ENCODE measurements at places on chromosomes 4 and X. TPM values are rescaled to one million over a fixed set of nuclear protein-coding genes. Genes with fewer than 3 reads are reported as not detected.

Gene PF4V1
- not detected for total RNA-seq

- DNase-seq = no peak
Measured at GRCh38 chr4:174071595-174071994, 211.9 kb downstream of the FBXO8 start.

DNA sequence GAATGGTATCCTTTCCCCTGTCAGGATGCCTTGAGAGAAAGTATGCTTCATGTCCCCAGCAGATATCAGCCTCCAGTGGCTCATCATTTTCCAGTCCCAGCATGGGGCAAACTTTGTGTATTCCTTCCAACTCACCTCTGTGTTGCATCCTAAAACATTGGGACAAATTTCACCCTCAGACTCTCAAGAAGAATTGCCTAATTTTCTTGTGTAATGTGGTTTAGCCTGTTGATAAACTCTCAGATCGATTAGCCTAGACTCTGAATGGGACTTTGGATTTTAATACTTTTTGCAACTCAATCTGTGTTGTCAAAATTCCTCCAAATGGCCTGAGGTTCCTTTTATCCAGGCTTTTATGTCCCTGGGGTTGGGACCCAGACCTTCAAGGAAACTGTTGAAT, 805.3 kb downstream of the C4orf33 start:
- DNase-seq = no peak

DNA sequence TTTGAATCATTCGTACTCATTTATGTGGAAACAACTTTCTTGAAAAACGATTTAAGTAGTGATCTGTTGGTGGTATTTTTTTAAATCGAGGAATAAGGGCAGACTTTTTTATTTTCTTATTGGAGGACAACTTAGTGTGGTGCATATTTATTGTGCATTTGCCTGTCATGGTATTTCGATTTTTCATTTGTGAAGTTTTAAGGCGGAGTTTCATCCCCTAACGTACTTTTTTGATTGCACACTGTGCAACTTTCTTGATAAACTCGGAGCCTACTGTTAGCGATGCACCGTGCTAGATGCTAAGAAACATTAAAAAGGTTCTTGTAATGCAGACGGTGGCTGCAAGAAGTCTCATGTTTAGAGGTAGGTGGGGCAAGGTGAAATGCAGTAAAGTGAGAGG, 1.4 kb downstream of the ZFX start:
- no peak for DNase-seq

GRCh38 chrX:53073115-53073586, 9.0 kb upstream of the TSPYL2 start:
- no peak for DNase-seq

- peak; percentile 18 for DNase-seq
Measured at GRCh38 chrX:23008431-23009099, 8.8 kb downstream of the DDX53 start.

Gene RS1
- not detected for total RNA-seq

GRCh38 chr4:43776371-43776770, 672.2 kb downstream of the KCTD8 start:
- no peak for DNase-seq

DNA sequence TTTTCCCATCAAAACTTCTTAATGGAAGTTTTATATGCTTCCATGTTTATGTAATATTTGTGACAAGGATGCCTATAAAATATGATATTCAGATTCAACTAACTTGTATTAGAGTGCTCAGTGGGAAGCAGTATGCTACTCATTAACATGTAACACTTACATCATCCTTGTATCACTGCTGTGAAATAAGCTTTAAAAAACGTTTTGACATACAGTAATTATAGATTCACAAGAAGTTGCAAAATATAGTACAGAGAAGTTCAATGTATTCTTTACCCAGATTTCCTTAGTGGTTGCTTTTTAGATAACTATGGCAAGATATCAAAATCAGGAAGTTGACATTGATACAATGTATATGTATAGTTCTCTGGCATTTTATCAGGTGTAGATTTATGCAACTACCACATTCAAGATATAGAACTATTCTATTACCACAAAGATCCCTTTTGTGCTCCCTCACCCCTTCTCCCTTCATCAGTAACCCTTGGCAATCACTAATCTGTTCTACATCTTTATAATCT, 56.3 kb downstream of the DTHD1 start:
- no peak for DNase-seq

DNA sequence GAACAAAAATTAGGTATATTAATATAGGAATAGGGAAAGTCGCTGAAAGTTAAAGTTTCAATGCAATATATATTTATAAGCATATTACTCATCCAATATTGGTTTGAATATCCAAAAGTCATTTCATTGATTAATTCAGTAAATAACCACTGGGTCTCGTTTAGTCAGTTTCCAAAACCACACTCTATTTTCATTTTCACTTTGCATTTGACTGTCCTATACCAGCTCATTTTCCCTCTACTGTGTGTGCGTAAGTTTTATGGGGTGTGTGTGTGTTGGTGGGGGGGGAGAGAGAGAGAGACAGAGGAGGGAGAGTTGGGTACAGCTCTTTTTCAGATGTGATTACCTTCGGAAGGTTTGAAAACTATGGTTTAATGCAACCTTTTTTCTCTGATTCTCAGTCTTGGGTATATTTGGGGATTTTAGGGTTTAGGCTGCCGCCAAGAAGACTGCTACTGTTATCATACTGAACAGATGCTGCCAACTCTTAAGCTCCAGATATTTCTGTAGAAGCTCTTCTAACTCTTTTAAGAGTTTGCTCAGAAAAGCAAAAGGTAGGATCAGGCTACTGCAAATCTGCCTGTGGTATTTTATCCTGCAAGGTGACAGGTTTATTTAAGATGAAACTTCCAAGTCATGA, 1427.4 kb downstream of the PCDH7 start:
- no peak for DNase-seq

Gene SCRG1
- not detected for total RNA-seq

GRCh38 chr4:11518754-11519153, 90.1 kb upstream of the HS3ST1 start:
- DNase-seq = no peak

Gene BST1
- 3.8 TPM for total RNA-seq

DNA sequence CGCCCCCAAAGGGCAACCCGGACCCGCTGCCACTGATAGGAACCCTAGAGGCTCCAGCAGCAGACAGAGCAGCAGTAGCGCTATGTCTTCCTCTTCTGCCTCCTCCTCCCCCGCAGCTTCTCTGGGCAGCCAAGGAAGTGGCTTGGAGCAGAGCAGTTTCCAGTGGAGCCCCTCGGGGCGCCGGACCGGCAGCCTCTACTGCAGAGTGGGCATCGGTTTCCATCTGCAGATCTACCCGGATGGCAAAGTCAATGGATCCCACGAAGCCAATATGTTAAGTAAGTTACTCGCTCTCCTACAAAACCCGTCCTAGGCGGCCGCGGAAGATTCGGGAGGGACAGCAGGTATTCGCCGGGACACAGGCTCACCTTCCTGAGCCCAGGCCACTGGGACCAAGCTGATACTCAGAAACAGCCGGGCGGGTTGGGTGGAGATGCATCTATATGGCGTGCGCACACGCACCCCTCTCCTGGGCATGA, 477 bp downstream of the FGF5 start:
- DNase-seq = peak; percentile 47

Gene ARHGAP36
- not detected for total RNA-seq

Gene N4BP2
- total RNA-seq = 4.0 TPM

Gene CSAG1
- 20.9 TPM for total RNA-seq

GRCh38 chr4:161931089-161931488, 232.7 kb downstream of the FSTL5 start:
- no peak for DNase-seq

Gene GYPE
- total RNA-seq = not detected

- no peak for DNase-seq
Measured at GRCh38 chr4:33400504-33400903, 2680.3 kb downstream of the PCDH7 start.

Gene DMP1
- total RNA-seq = not detected

- peak; percentile 47 for DNase-seq
Measured at GRCh38 chr4:52925531-52925968, 63.4 kb downstream of the RASL11B start.

DNA sequence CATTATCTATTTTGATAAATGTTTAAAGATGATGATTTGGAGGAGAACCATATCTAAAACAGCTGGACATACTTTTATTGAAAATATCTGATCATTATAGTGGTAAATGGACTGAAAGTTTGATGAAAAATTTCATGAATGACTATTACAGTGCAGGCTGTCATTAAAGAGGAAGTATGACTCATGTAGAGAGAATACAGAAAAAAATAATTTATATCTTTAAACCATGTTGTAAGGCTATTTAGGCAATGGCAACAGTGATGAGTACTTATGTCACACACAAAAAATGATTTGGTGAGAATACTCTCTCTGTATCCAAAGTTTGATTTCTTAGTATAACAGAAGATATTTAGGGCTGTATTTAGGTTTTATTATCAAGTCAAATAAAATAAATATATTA, 3.9 kb upstream of the GLRB start:
- no peak for DNase-seq

DNA sequence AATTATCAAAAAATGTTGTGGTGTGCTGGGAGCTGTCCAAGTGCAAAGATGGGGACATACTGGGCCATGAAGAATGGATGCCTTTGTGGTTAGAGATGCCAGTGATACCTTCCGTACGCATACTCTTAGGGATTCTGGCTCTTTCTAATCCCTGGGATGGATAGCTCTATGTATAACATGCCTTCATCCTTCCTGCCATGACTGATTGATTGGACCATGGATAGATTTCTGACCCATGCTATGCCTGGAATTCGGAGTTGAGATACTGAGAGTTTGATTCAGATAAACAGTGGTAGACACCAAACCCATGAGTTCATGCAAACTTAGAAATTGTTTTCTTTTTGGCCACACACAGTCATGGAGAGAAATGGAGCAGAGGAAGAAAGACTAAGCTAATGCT, 147.2 kb upstream of the WDFY3 start:
- no peak for DNase-seq

DNA sequence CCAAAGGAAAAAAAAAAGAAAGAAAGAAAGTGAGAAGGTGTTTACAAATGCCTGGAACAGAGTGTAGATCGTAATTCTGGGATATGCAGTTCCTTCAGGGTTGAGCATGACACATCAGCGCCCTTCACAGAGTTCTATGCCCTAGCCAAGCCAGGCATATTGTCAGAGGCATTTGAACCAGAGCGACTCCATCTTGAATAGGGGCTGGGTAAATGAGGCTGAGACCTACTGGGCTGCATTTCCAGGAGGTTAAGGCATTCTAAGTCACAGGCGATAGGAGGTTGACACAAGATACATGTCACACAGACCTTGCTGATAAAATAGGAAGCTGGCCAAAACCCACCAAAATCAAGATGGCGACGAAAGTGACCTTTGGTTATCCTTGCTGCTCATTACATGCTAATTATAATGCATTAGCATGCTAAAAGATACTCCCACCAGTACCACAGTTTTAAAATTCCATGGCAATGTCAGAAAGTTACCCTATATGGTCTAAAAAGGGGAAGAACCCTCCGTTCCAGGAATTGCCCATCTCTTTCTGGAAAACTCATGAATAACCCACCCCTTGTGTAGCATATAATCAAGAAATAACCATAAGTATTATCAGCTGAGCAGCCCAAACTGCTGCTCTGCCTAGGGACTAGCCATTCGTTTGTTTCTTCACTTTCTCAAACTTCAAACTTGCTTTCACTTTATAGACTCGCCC, 23.5 kb upstream of the LRBA start:
- DNase-seq = no peak

DNA sequence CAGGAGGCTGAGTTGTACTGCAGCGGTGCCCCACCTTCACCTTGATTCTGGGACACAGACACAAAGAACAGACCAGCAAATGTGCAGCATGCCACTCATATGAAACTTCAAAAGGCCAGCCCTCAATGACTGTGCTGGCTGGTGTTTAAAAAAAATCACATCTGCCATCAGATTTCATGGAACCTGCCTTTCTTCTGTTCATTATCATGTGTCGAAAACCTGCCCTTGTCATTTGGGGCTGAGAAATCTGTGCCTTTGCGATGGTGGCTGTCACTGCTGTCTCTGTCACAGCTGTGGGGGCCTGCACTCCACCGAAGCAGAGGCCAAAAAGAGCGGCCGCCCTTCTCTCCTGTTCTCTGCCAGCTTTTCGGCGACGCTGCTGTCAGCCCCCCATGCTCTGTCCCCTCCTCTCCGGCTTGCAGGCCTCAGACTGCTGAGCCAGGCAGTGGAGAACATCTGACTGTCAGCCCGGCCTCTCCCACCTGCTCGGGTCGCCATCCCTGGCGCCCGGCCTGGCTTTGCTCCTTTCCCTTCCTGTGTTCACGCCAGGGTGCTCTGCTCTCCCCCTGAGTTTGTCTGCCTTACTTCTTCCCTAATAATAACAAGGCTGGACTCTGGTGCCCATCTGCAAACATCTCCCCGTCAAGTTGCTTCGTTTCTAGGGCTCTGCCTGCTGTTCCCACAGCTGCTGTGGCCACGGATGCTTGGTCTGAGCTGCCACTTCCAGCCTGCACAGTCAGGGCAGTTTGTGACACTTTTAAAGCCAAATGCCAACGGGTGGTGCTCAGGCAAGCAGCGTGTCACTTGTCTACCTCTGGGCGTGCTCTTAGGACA, 355.2 kb downstream of the UNC5C start:
- DNase-seq = no peak

Gene SMIM31
- total RNA-seq = not detected
